ENCODE measurements at places on chromosomes 7 and 10. TPM values are rescaled to one million over a fixed set of nuclear protein-coding genes. Genes with fewer than 3 reads are reported as not detected.

Gene EBLN1
- not detected for polyA plus RNA-seq

Gene CALN1
- not detected for polyA plus RNA-seq

Gene CAMK2B
- polyA plus RNA-seq, result not detected

Gene ITPRID1
- polyA plus RNA-seq, result not detected

Gene UBE2H
- polyA plus RNA-seq, result 40.3 TPM

Gene TMEM139
- polyA plus RNA-seq, result 0.46 TPM

Gene DYDC2
- polyA plus RNA-seq, result not detected

Gene URGCP
- polyA plus RNA-seq, result 40.6 TPM

Gene ATAD1
- 38.4 TPM for polyA plus RNA-seq

Gene GSDME
- 0.41 TPM for polyA plus RNA-seq

Gene COX19
- 26.7 TPM for polyA plus RNA-seq

Gene OR13A1
- not detected for polyA plus RNA-seq

Gene KLLN
- 0.25 TPM for polyA plus RNA-seq

Gene FAM25A
- polyA plus RNA-seq, result not detected

Gene HMX3
- not detected for polyA plus RNA-seq
